Left kidney (tissue), 8 donors: ENCODE measurements at places on chromosomes 4 and X. TPM values are rescaled to one million over a fixed set of nuclear protein-coding genes. Genes with fewer than 3 reads are reported as not detected.

Gene PAGE5
- polyA plus RNA-seq: not detected

Gene NEXMIF
- 3.1 TPM for polyA plus RNA-seq

DNA sequence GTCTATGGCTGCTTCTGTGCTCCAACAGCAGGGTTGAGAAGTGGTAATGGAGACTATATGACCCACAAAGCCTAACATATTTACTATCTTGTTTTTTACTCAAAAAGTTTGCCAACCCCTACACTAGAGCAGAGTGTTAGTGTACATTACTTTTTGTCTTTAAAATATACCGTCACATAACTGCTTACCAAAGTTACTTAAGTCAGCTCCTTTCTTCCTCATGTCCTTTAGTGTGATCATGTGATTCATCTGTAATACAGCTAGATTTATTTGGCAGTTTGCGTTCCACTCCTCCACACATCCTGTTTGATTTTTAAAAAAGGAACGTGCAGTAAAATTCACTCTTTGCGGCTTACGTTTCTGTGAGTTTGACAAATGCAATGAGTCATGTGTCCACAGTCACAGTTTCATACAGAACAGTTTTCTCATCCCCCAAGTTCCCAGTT is 162.4 kb upstream of the GPRIN3 start:
- DNase-seq: no peak

- DNase-seq: no peak
Measured at GRCh38 chr4:687048-687970, 1.6 kb downstream of the SLC49A3 start.

GRCh38 chr4:184424279-184424678 is 50.1 kb downstream of the IRF2 start:
- no peak for DNase-seq

DNA sequence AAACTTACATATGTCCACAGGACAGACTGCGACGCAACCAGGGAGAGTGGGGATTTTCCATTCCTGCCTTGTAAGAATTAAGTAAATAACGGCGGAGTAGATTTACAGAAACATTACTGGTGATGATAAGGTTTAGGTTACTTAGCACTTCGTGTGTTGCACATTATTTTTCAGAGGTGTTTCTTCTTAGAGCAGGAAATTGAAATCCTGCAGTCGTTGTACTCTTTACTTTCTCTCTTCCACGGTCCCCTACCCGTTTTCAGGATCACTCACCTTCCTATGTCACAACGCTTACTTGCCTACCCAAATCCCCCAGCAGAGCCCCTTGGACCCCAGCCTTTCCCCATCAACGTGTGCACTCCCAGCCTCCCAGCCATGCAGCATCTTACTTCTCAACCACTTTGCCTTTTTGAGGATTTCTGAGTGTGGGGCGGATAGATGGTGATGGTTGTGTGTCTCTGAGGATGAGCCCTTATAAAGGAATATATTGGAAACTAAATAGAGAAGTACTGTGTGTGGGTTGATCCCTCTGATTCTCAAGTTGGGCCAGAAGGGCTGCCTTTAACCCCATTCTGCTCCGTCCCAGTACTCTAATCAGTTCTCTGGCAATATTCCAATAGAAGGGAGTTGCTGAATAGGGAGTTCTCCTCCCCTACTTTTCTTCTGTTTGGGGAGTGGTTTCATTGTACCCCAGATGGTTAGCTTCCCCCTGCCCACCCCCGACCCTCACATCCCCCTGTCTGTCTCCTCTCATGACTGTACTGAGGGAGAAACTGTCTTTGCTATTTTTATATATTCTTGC is 1.6 kb downstream of the MID2 start:
- DNase-seq: no peak

- DNase-seq: no peak
Measured at GRCh38 chrX:17414027-17414658, 39.1 kb downstream of the NHS start.

GRCh38 chr4:23937173-23937572 is 47.3 kb upstream of the PPARGC1A start:
- no peak for DNase-seq

- DNase-seq: no peak
Measured at GRCh38 chr4:48557478-48557877, 67.4 kb downstream of the ZAR1 start.

DNA sequence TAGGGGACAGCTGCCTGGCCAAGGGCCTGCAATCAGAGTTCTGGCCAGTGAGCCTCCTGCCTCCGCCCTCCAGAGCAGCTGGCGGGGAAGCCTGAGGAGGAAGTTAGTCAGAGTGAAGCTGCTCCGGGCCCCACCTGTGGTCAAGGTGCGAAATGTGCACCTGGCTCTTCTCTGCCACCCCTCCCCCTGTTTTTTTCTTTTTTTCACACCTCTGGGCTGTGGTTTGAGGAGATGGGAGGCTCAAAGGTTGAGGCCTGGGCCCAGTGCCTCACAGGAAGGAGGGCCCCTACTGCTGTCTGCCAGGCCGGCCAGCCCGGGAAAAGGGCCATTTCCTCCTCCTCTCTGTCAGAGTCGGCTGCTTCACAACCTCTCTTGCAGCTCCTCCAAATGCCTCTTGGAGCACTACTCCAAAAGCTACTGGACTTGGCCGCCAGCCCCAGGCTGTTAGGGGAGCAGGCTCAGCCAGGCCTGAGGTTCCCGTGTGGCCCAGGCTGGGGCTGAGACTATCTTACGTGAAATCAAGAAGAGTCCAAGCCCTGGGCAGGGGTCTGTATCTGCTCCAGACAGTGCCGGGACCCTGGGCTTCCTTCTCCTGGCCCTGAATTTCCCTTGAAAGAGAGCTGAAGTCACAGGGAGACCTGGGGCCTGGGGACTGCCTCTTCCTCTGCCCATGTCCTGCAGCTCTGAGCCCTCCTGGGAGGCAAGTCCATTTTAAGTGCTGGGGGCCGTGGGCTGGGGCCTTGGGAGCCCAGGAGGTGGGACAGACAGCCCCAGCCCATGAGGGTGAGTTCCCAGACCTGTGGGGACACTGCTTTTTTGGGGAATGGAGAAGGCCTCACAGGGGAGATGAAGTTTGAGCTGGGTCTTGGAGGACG is 4.5 kb upstream of the CXCR3 start:
- peak; percentile 8 for DNase-seq

- no peak for DNase-seq
Measured at GRCh38 chr4:71202705-71203104, 136.1 kb upstream of the SLC4A4 start.

GRCh38 chr4:87521319-87521718 is 7.9 kb downstream of the SPARCL1 start:
- no peak for DNase-seq

- DNase-seq: no peak
Measured at GRCh38 chr4:86556791-86557415, 37.2 kb upstream of the PTPN13 start.

GRCh38 chrX:48957477-48957826 is at the start of gene OTUD5:
Gene OTUD5 (minus strand): TSS chrX:48957607. CDS start chrX:48957570, 37 bp downstream.
- DNase-seq: no peak

DNA sequence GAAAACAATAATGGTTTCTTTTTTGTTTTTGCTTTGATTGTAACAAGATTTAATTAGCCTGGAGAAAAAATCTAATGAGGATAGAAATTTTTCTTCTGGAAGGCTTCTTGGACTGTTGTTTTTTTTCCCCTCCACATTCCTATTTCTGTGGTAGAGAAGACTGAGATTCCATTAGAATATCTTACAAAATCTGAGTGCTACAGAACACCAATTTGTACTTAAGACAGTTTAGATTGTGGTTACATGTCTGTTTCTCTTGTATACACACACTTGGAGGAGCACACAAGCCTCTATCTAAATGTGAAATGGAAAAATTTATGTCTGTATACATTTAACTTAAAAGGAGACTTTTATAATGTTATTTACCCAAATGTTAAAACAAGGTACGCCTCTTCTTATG is 176.9 kb upstream of the ARSJ start:
- no peak for DNase-seq

GRCh38 chr4:54781756-54782155 is 124.0 kb downstream of the KIT start:
- peak; percentile 30 for DNase-seq
